Right renal pelvis (tissue), 4 donors: ENCODE measurements at places on chromosomes 2 and 18.
A peak's percentile ranks its signal among the peaks of the same experiment; 100 is the strongest.

DNA sequence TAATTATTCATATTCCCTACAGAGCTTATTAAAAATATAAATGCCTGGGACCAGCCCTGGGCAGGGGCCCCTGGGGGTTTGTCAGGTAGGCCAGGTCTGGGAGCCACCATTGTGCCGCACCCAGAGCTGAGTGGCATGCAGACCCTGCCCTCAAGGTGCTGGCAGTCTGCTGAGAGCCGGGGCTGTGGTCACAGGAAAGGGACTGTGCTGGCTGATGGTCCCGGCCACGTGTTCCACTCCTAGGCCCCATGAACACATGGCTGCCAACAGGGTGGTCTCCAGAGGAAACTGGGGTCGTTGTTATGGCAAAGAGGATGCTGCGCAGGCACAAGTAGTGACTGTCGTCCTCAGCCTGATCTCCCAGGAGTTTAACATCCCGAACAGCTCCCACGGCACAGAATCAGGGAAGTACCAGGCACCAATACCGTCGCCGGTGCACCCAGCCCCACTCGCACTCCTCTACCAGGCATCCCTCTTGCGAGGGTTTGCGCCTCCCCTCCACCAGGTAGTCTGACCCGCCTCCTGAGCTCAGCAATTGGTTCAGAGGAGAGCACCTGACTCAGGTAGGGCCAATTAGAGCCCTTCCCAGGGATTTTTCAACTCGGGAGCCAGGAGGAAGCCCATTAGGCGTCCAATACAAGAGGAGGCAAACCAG lies 39.2 kb upstream of the BIN1 start:
- DNase-seq: no peak

- DNase-seq: no peak
Measured at GRCh38 chr2:233462826-233463470, 103.6 kb downstream of the USP40 start.

- DNase-seq: no peak
Measured at GRCh38 chr2:59590798-59591197, 962.7 kb downstream of the BCL11A start.

- DNase-seq: no peak
Measured at GRCh38 chr2:135349941-135350340, 181.1 kb downstream of the ZRANB3 start.

DNA sequence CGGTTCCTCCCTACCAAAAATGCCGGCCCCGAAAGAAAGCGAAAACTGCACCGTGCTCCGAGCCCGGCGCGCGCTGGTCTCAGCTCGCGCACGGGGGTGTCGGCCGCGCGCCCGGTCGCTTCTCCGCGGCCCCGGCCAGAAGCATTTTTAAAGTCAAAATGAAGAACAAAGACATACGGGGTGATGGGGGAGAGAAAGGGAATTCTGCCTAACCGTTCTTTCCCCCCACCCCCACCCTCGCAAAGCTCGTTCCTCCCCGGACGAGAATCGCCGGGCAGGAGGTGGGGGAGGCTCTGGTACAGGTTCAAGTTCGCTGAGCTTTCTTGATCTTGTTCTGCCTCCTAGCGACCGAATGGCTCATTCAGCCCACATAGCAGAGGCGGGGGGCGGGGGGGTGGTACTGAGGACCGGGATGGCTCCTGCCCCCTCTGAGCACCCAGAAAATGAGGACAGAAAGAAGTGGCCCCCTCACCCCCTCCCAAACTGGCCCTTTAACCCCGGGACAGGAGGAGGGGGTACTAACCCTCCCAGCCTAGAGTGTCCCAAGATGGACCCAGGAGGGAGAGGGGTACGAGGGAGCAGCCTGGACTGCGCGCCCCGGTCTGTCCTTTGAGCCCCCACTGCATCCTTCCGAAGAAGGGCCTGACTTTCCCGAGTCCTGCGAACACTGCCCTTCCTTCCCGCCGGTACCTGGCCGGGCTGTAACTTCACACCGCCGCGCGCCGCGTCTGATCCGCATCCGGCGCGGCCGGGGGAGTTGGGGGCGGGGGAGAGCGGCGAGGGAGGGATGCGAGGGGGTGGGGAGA lies 3.1 kb downstream of the BCL11A start:
- peak; percentile 79 for DNase-seq

- DNase-seq: no peak
Measured at GRCh38 chr2:71831193-71831577, 316.5 kb downstream of the CYP26B1 start.

DNA sequence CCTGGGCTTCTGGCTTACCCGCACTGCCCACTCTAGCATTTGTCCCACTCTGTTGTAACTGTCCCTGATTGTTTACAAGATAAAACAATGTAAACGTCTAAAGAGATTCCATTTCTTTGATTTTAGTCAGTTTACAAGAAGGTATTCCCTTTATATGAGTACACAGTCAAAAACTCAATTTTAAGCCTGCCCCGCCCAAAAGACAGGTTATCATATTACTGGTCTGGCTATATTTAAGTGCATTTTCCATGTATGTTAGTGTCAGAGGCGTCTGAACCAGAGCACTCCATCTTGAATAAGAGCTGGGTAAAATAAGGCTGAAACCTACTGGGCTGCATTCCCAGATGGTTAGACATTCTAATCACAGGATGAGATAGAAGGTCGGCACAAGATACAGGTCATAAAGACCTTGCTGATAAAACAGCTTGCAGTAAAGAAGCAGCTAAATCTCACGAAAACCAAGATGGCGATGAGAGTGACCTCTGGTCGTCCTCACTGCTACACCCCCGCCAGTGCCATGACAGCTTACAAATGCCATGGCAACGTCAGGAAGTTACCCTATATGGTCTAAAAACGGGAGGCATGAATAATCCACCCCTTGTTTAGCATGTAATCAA lies 15.0 kb downstream of the GPR45 start:
- no peak for DNase-seq

DNA sequence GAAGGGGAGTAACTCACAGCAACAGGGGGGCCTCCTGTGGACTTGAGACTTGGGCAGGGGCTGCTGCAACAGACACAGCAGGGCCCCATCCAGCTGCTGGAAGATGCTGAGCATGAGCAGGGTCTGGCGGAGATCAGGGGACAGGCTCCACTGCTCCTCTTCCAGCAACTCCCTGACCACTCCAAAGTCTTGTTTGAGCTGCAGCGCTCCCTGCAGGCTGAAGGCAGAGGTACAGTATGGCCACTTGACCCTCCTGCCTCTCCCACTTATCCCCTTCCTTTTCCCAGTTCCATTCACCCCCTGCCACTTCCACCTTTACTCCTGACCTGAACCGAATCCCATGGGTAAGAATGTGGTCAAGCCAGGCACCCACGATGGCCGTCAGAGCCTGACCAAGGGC lies 2.4 kb upstream of the MRPL53 start:
- DNase-seq: no peak

- DNase-seq: no peak
Measured at GRCh38 chr2:30480703-30481322, 33.8 kb downstream of the LCLAT1 start.

DNA sequence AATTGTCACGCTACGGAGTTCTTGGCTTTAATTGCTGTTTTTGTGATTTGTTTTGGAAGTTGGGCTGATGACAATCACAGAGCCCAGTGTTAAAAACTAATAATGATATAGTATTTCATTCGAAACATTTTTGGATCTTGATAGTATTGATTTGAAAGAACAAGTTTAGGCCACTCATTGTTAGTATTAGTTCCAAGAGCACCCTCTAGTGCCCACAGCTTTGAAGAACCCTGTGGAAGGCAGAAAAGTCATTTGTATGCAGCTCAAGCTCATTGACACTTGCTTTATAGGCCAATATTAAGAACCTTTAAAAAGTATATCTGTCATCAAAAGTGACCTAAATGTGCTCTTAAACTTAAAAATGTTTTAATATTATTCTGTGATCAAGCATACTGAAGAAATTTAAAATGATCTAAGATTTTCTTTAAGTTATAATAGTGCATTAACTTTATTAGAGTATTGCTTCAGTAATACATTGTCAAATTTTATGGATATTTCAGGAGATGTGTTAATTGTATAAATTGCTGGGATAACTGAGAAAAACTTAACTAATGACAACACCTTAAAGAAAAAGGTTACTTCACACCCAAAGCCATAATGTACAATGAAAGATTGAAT lies 191.0 kb downstream of the GRB14 start:
- DNase-seq: peak; percentile 5

GRCh38 chr18:3319399-3319798 lies 57.5 kb downstream of the MYL12B start:
- no peak for DNase-seq

DNA sequence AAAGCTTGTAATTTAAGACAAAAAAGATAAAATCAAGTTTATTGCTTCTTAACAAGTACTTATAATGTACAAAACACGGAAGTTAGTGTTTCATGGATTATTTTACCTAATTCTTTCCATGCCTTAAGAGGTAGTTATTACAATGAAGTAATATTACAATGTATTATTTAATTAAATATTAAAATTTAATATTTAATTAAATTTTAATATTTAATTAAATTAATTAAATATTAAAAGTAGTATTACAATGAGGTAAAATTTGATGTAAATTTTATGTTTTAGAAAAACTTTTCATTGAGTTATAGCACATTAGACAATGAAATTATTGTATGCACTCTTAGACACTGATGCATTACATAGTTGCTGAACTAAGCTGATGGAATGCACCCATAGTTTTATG lies 220.7 kb upstream of the NETO1 start:
- no peak for DNase-seq

DNA sequence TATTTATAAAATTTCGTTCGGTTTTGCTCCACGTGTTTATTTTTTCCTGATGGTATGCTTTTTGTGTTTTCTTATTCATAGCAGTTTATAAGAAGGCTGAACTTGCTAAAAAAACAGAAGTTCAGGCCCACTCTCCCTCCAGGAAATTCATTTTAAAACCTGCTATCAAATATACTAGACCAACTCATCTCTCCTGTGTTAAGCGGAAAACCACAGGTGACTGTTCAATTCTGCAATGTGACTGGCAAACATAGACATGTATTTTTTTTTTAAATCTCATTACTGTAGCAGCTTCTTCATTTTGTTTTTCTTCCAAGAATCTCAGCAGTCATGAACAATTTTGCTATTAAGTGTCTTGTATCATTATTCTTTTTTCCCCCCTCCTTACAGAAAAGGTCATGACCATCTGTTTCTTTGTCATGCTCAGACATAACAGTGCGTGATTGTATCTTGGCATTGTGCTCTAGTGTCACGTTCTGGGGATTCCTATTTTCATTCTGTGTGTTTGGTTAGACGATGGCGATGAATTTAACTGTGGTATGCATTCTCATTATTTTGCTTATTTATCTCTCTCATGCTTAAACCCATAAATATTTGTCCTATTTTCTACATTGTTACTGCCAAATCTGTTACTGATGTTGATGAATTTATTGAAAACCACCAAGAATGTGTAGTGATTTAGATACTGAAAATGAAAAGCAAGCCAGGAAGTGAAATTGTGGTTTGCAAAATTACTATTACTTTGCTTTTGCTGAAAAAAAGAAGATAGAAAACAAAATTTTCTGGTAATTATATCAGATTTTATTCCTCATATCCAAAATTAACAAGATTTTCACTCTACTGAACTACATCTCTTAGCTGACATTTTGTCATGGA lies 74.6 kb upstream of the UNC80 start:
- DNase-seq: no peak

GRCh38 chr2:225938991-225939390 lies 539.5 kb downstream of the NYAP2 start:
- no peak for DNase-seq

GRCh38 chr2:150284116-150284515 lies 203.4 kb downstream of the RND3 start:
- DNase-seq: no peak

GRCh38 chr2:86028766-86029381 lies 76.8 kb downstream of the POLR1A start:
- no peak for DNase-seq

DNA sequence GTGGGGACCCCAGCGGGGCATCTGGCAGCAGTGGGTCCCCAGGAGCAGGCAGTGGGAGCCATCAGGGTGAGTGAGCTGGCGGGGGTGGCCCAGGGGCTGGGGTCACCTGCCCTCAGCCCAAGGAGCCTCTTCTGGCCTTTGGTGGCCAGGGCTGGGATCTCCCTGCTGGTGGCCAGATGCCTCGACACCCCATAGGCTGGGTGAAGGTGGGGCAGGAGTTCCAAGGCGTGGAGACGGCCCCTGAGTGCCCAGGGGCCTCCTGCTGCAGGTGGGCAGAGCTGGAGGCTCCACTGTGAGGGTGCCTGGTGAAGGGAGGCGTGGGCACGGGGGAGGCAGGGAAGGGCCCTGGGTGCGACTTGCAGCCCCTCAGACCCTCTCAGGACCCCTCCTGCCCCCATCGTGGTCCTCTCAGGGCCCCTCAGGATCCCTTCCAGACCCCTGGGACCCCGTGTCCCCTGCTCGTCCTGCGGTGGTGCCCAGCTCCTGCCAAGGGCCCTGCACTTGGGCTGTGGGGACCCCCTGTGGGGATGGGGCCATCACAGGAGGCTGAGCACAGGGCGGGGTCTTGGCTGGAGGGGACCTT lies 5.0 kb upstream of the GPR35 start:
- no peak for DNase-seq

DNA sequence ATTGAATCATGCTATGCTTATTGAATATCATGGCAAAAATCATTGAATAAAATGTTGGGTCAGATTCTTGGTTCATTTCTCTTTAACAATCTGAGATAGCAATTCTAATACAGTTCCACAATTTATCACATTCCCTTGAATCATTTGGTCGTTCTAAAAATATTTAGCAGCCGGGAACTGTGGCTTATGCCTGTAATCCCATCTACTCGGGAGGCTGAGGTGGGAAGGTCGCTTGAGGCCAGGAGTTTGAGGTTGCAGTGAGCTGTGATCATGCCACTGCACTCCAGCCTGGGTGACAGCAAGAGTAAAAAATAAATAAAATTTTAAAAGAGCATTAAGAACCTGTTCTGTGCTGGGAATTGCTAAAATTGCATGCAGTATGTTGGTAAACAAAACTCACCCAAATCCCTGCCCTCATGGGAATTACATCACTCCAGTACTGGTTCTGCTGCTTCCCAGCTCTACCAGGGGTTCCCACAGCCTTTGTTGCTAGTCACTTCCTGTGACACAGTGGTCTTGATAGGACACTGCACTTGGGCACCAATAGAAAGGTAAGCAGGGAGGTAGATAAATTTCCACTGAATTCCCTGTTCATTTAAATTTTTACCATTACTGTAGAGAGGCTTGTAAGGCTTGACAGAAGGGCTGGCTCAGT lies 200.4 kb downstream of the CTNNA2 start:
- DNase-seq: no peak

DNA sequence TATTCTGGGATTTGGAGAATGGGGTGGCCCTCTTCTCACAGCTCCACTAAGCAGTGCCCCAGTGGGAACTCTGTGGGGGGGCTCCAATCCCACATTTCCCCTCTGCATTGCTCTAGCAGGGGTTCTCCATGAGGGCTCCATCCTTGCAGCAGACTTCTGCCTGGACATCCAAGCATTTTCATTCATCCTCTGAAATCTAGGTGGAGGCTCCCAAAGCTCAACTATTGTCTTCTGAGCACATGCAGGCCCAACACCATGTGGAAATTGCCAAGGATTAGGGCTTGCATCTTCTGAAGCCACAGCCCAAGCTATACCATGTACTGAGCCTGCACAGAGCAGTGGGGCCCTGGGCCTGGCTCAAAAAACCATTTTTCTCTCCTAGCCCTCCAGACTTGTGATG lies 162.4 kb upstream of the CWC22 start:
- no peak for DNase-seq
